Stimulated activated CD4-positive, alpha-beta T cell treated with anti-CD3 and anti-CD28 coated beads, Interleukin-4, amount 100 ng/mL, for 48 hours (primary cell): ENCODE measurements at places on chromosomes 4 and X.

DNA sequence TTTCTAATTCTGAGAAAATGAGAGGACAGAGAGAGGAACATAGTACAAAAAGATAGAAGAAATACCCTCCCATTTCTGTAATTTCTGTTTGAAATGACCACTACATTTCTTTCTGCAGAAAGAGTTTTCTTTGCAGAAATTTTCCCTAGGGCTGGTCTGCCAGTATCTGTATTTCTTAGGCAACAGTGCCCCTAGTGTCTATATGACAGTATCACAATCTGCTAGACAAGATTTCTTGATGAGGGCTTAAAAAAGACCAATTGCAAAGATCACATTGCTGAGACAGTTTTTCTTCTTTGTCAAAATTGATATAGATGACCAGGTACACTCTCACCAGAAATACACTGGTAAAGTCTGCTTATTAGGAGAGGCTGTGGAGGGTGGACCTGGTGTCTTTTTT, 81.0 kb upstream of the ZDHHC15 start:
- DNase-seq, result no peak

DNA sequence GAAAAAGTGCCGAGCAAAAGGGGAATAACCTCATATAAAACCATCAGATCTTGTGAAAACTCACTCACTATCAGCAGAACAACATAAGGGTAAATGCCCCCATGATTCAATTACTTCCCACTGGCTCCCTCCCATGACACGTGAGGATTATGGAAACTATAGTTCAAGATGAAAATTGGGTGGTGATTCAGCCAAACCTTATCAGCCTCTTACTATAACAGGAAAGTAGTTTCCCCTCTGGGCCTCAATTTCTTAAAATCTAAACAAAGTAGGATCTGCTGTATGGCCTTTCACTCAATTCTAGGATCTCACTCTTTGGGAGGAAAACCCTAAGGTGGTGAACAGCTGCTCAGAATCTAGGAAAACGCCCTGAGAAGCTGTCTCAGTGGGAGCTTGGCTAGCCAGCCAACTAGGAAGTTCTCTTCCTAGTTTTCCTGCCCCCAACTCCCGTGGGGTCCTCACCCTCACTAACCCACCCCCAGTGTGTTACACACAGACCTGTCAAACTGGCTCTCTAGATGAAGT, 1017.1 kb upstream of the HS3ST1 start:
- no peak for DNase-seq

- no peak for DNase-seq
Observed at GRCh38 chr4:145546175-145546915, 64.7 kb downstream of the SMAD1 start.

- DNase-seq, result no peak
Observed at GRCh38 chr4:177968817-177969442, 526.7 kb upstream of the AGA start.

DNA sequence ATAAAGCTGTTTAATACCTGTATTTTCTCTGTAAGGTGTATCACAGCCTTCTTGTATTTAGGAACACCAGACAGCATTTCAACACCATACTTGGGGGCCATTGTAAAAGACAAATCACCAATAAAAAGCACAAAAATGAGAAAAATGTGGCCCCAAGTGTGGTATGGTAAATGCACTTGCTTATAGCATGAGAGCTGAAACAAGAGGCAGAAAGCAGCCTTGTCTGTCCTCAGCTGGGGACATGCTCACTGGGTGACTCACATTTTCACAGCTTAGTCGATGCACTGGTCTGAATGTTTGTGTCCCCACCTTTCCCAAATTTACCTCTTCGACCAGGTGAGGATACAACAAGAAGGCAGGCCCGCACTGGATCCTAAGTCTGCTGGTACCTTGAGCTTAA, 639.7 kb upstream of the AGA start:
- no peak for DNase-seq

GRCh38 chr4:139934708-139935195, 219.2 kb downstream of the MAML3 start:
- no peak for DNase-seq

DNA sequence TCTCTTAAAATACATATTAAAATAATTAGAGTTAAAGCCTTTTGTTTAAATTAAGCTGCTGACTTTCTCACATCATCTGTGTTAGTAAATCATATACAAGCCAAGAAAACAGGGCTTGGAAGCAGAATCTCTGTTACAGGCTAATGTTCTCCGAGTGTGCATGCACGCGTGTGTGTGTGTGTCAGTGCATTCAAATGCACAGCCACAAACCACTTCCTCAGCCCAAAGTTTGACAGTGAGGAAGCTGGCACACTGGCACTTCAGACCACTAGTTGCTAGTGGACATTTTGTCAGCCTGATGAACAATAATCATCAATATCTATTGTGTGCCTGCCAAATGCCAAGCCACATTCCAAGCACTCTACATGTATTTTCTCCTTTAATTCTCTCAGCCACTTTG, 5.6 kb downstream of the MAOB start:
- DNase-seq, result no peak

- no peak for DNase-seq
Observed at GRCh38 chr4:121108557-121108956, 36.2 kb upstream of the NDNF start.

DNA sequence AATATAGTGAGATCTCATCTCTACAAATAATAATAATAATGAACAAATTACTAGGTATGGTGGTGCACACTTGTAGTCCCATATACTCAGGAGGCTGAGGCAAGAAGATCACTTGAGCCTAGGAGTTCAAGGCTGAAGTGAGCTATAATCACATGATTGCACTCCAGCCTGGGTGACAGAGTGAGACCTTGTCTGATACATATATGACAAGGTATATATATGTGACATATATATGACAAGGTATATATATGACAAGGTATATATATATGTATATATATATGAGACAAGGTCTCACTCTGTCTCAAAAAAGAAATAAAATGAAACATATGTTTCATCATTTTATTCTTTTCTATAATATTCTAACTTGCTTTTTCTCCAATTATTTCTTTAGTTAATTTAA, 278.1 kb upstream of the TET2 start:
- DNase-seq, result no peak

GRCh38 chr4:54924891-54925290, 200.5 kb downstream of the KDR start:
- DNase-seq, result no peak

GRCh38 chrX:82589410-82589809, 918.7 kb upstream of the POU3F4 start:
- no peak for DNase-seq

DNA sequence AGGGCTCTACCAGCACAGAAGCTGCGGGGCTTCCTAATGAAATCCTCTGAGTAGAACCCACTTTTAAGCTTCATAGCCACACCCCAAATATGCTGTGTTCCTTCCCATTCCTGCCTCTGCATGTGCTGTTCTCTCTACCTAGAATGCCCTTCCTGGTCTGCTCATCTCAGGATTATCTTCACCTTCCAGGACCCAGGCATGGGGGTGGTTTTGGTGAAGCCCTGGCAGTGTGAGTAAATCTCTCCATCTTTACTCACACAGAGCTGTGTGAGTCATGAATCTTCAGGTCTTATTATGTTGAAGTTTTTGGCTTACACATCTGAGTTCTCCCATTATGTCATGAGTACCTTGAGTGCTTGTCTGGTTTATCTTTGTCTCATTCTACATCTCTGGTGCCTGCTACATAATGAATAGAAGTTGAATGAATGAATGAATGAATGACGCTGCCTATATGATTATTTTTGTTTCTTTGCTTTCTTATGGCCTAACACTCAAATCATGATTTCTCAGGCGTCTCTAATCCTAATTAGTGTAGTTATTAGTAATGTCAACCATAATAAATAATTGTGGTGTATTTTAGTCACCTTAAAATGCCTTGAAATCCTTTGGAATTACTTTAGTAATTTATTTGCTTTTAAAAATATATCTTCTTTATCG, 41.9 kb downstream of the HADH start:
- peak; percentile 47 for DNase-seq

DNA sequence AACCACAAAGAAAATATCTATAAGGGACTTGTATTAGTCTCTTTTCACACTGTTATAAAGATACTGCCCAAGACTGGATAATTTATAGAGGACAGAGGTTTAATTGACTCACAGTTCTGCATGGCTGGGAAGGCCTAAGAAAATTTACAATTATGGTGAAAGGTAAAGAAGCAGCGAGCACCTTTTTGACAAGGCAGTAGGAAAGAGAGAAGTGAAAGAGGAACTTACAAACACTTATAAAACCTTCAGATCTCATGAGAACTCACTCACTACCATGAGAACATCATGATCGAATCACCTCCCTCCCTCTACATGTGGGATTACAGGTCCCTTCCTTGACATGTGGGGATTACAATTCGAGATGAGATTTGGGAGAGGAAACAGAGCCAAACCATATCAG, 856.0 kb downstream of the TRAM1L1 start:
- no peak for DNase-seq

DNA sequence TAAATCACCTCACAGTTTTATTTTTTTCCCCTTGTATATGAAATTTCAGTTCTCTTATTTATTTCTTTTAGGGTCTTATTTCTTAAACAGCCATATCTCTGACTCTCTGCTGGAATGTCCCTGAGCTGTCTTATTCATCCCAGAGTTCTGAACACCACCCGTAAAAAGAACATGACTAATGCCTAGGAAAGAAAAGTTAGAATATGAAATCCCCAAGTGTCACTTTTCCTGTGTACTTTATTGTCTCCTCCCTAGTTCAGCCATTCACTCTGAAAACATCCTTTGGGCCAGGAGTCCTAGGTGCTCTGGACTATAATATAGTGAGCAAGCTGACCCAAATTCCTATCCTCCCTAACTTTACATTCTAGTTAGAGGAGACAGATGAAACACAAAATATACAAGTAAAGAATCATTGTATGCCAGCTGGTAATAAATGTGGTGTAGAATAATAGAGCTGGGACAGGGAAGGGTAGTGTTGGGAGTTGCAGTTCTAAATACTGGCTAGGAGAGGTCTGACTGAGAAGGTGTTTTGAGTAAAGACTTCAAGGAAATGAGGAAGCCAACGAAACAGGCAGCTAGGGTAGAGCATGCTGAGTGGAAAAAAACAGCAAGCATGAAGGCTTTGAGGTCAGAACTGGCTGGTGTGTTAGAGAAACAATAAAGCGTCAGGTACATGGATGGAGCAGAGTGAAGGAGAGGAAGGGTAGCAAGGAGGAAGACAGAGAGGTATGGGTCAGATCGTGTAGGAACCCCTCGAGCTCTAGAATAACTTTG, 40.6 kb upstream of the FTHL17 start:
- no peak for DNase-seq

GRCh38 chr4:38013461-38014366, 53.5 kb downstream of the PTTG2 start:
- no peak for DNase-seq

DNA sequence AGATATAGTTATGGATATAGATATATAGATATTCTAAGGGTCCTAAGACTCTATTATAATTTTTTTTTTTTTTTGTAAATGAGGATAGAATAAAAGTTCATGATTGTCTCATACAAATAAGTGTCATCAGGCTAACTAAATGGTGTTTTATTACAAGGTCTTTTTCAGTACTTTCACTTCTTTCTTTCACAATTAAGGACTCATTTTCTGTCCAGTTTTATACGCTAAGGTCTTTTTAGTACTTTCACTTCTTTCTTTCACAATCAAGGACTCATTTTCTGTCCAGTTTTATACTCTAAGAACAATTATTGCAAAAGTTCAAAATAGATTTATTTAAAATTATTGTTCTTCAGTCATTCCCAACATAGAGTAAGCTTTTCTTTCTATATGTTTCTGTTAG, 32.7 kb downstream of the RUFY3 start:
- no peak for DNase-seq

DNA sequence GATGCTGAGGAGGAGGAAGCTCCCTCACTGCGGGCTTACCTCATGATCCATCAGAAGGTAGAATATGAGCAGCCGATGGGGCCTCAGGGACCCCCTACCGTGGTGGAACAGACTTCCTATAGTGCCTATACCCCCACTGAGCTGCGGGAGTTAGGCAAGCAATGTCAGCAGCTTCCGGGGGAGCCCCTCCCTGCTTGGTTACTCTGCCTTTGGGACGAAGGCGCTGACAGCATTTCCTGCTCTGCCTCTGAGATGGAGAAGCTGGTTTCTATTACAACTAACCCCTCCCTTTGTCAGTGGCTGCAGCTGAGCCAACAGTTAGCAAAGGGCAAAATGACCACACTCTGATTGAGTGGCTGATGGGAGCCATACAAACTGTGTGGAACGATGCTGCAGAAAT, 430.7 kb downstream of the IDS start:
- no peak for DNase-seq

DNA sequence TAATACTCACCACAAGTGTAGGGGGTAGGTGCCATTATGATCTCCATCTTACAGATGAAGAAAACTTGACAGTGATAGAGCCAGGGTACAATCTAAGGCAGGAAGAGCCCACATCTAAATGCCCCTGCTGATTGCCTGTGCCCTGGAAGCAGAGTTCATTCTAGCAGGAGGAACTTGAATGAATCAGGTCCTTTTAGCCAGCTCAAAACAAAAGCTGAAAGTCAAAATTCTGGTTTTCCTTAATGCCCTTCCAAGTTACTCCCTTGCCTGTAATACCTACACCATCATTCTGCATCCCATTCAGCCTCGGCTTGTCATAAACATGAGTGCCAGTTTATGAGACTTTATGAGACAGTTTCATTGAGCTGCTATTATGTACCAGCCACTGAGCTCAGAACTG, 89.6 kb downstream of the SCD5 start:
- no peak for DNase-seq

DNA sequence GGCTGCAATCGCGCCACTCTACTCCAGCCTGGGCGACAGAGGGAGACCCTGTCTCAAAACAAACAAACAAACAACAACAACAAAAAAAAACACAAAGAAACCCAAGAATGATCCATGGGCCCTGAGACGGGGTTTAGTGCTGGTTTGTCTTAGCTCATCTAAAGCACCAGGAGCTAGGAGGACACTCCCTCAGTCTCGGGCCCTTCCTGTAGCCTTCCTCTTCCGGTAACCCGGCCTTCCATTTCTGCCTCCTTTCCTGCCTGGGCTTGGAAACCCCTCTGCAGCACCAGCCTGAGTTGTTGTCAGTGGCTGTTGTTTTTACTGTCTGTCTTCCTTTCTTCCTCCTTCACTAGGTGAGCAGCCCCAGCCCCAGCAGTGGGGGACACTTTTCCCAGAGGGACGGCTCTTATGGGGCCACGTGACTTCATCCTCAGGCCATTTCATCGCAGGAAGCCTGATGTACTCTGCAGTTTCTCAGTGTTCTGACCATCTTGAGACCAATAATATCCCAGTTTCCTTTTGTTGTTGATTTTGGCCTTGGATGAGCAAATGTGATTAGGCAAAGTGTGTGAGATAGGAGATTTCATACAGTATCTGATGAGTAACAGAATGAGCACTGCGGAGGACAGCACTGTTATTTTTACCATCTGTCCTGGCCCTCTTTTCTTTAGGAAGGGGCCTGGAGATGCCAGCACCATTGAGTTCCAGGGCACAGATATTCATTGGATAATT, 90.1 kb downstream of the ANAPC4 start:
- DNase-seq, result no peak
